ENCODE measurements at places on chromosomes 6 and 20. TPM values are rescaled to one million over a fixed set of nuclear protein-coding genes. Genes with fewer than 3 reads are reported as not detected.

Gene ENPP5
- total RNA-seq, result 5.6 TPM

Gene DDX43
- 1.2 TPM for total RNA-seq

Gene EEF1A2
- total RNA-seq, result 0.38 TPM

Gene VNN1
- under 0.01 TPM for total RNA-seq

Gene AGER
- 0.58 TPM for total RNA-seq

Gene GABRR1
- total RNA-seq, result not detected

Gene DAAM2
- 36.9 TPM for total RNA-seq

Gene BFSP1
- total RNA-seq, result 2.8 TPM

Gene VWA7
- total RNA-seq, result not detected

Gene HCRTR2
- total RNA-seq, result not detected

Gene ARMC12
- total RNA-seq, result under 0.01 TPM

Gene SLC22A3
- total RNA-seq, result 2.3 TPM

Gene DDR1
- total RNA-seq, result 46.8 TPM

Gene TMEM74B
- total RNA-seq, result not detected

Gene PLN
- total RNA-seq, result 0.19 TPM

Gene CDH26
- total RNA-seq, result 0.28 TPM

Gene CRISP3
- not detected for total RNA-seq

Gene SCRT2
- total RNA-seq, result not detected

Gene TFAP2C
- not detected for total RNA-seq

Gene PREX1
- 39.7 TPM for total RNA-seq

Gene SH3BGRL2
- total RNA-seq, result 2.1 TPM

Gene MDC1
- total RNA-seq, result 4.8 TPM
